ENCODE measurements at places on chromosomes 4 and X.

DNA sequence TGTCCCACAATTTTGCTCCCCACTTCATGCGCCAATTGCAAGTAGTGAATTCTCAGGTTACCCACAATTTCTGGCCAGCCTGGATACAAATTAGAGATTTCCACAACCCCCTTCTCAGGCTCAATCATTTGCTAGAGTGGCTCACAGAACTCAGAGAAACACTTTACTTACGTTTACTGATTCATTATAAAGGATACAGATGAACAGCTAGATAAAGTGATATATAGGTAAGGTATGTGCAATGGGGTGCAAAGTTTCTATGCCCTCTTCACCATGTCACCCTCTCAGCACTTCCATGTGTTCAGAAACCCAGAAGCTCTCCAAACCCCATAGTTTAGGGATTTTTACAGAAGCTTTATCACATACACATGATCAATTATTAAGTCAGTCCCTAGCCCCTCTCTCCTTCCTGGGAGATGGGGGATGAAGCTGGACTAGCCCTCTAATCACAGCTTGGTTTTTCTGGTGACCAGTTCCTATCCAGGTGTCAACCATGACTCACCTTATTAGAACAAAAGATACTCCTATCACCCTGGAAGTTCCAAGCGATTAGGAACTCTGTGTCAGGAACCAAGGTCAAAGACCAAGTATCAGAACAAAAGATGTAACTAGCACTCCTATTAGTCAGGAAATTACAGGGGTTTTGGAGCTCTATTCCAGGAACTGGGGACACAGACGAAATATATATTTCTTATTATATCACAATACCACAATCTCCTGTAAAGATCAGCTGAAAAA, 33.5 kb upstream of the PRRG1 start:
- DNase-seq: no peak

GRCh38 chrX:136747003-136747986, 33.4 kb downstream of the ARHGEF6 start:
- DNase-seq: peak; percentile 66

- DNase-seq: no peak
These were observed 219.1 kb upstream of the BMP3 start for GRCh38 chr4:80811406-80811805.

DNA sequence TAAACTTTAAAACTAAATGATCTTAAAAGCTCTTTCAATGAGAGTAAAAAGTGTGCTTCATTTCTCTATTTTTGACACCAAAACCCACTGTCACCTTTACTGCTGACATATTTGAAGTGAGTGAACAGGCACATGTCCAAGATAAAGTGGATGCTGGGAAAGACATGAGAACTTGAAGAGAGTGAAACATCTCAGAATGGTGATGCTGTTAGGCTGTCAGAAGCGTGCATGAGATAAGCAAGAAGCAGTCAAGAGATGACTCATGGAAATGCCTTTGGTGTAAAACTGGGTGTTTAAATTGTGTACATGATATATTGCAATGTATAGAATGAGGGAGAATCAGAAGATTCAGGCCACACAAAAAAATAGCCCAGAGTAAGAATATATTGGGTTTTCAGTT, 21.8 kb upstream of the GBA3 start:
- DNase-seq: no peak

DNA sequence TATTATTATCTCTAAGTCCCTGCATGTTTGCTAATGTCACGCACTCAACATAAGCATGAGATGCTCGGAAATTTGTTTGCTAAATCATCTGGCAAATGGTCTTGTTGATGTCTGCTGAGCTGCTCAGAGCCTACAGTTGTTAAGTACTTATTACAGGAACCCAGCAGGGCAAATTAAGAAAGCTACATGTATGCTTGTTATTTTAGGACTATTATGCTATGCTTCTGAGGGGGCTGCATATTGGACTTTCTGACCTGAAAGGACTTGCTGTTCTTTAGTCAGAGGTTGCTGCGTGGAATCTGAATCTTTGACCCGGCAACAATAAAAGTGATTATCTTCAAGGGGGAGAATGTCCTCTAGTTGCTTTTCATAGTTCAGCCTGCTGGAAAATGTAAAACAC, 36.3 kb upstream of the TENM3 start:
- DNase-seq: no peak

DNA sequence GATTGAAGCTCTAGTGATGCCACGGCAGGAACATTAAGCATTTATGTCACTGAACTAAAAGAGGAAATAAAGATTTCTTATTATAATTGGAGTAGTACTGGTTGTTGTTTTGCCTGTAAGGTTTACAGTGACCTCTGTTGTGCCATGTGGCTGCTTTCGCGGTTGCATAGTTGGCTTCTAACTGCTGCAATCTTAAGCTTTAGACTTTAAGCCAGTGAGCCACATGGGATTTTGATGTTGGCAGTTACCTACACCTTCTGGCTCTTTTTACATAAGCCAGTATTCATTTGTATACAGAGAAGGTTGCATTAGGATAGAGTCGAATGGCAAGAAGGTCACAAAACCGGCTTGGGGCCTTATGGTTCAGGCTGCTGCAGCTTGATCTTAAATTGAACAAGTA, 1311.6 kb downstream of the RAPGEF2 start:
- no peak for DNase-seq

DNA sequence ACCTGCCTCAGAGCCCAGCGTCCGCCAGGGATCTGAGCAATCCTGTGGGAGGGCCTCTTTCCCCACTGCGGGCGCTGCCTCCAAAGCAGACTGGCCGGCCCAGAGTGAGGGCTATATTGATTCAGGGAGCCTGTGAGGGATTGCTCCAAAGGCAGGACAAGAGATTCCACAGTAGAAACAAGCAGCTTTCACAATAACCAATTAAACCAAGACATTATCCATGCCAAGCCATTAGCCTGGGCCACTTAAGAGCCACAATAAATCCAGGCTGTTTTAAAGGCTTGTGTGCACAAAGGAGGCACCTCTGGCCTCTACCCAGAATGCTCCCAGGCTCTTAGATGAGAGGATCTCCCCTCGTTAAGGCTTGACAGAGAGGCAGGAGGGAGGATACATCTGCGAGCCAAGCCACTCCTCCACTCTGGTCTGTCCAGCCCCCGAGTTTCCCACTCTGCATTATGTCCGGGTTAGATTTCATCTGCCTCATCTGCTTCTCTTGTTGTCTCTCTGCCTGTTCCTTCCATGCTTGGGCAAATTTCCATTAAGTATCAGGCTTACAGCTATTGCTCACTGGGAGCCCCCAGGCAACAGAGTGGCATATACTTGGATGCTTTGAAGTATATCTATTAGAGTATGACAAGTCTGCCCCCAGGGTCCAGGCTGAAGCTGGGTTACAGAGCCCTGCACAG, 357.9 kb downstream of the UNC5C start:
- no peak for DNase-seq

GRCh38 chrX:71182871-71183270, 38.2 kb downstream of the NLGN3 start:
- no peak for DNase-seq

- DNase-seq: no peak
These were observed 58.6 kb upstream of the TLL1 start for GRCh38 chr4:165814256-165815020.

DNA sequence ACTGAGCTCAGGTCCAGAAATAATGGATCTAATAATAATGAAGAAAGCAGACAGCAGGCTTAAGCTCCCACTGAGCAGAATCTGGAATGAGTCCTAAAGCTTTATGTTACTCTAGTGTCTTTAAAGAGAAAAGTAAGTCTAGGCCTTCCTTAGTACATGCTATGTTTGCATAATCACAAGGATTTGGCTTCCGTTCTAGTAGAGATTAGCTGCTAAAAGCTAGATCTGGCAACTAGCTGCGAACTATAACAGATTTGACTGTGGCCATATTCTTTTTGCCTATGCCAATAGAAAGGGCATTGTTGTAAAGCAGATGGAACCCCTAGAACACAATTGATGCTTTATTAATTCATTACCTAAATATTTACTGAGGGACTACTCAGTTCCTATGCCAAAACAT, 19.0 kb downstream of the COX7B2 start:
- no peak for DNase-seq

- no peak for DNase-seq
These were observed 502.9 kb downstream of the ANKRD50 start for GRCh38 chr4:124209626-124210025.

GRCh38 chr4:108443585-108443984, 176.8 kb upstream of the RPL34 start:
- DNase-seq: no peak

DNA sequence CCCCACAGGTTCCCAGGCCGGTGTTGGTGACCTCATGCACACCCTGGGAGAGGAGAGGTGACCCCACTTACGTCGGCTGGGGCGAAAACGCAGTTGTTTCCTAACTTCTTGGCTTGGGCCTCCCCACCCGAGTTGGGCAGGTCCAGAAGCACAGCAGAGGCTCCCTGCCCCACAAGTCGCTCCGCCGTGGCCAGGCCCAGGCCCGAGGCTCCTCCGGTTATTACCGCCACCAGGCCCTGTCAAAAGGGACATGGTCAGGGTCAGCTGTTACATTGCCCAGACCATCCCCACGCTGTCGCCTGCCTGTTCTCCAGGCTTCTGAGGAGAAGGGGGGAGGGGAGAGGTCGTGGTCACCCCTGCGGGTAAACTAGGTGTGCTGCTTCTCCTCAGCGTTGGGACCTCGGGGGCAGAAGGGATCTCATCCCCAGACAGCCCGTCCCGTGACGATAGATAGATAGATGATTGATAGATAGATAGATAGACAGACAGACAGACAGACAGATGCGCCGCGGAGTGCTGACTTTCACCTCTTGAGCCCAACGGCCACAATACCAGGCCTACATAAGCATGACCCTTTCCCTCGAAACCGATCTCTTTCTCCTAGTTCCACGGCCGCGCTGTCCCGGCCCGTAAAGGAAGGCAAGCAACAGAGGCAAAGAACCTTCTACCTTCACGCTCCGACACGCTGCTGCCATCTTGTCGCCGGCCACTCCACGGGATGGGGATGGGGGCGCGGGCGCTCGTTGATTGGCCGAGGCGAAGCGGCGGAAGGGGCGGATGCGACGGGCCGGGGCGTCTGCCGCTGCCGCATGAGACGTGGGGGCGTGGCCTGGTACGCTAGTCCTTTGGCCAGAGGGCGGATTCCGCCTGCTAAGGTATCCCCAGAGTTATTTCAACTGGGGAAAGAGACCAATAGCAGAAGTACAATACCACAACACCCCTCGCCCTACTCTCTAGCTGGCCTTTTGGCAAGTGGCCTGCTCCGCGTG, at the start of gene HSD17B10:
Gene HSD17B10, minus strand, starts transcription at position 720 of the 989 bp plus-strand sequence. Its CDS starts 25 bp downstream, at position 695.
- peak; percentile 34 for DNase-seq

- DNase-seq: no peak
These were observed 111.5 kb downstream of the AFAP1 start for GRCh38 chr4:7828011-7828720.

DNA sequence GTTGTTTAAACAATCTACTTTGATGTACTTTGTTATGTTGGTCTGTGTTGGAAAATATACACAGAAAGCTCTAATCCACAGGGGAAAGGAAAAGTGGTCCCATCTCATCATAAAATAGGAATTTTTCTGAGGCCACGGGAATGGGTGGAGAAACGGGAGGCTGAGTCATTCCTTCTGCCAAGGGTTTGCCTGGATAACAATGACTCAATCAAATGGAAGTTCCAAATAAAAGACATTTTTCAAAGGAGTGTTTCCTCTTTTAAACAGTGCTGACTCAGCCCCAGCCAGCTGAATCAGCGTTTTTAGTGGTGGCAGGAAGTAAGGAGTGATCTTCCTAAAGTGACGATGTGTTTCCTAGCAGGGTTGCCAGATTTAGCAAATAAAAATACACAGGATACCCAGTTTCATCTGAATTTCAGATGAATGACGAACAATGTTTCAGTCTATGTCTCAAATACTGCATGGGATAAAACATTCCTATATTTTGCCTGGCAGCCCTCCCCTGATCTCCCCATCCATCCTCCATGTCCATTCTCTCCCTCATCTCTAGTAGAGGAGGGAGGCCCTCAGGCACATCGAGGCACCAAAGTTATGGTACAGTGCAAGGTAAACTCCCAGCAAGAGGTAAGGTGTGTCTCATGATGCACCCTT, 345.4 kb upstream of the GATB start:
- no peak for DNase-seq

DNA sequence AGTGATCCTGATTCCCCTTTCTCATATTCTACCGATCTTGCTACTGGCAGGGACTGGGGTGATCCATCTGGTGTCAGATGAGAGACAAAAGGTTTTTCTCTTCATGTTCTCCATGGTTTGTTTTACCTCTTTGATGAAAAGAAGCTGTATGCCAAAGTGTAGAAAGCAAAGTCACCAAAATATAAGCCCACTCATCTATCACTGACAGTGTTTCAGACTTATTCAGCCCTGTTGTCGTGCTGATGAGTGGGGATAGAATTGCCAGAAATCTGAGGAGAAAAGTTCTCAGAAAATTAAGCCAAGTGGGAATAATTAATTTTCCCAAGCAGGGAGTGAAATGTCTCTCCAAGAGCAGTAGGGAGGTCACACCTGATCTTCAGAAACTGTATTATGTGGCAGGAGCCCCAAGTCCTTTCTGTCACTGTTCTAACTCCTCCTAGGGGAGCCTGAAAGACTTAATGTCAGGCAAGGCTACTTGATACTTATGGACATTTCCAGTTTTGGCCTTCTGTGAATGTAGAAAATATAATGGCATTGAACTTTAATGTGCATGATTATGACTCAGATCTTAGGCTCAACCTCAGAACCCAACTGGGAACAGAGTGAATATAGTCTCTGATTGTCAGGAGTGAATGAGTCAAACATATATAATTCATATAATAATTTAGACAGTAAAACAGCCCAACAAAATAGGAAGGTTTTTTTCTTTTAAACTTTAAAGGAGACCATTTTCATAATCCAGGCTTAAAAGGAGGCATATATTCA, 298.1 kb downstream of the ANKRD50 start:
- DNase-seq: no peak

- no peak for DNase-seq
These were observed 140.3 kb downstream of the PJA1 start for GRCh38 chrX:69024931-69025330.

DNA sequence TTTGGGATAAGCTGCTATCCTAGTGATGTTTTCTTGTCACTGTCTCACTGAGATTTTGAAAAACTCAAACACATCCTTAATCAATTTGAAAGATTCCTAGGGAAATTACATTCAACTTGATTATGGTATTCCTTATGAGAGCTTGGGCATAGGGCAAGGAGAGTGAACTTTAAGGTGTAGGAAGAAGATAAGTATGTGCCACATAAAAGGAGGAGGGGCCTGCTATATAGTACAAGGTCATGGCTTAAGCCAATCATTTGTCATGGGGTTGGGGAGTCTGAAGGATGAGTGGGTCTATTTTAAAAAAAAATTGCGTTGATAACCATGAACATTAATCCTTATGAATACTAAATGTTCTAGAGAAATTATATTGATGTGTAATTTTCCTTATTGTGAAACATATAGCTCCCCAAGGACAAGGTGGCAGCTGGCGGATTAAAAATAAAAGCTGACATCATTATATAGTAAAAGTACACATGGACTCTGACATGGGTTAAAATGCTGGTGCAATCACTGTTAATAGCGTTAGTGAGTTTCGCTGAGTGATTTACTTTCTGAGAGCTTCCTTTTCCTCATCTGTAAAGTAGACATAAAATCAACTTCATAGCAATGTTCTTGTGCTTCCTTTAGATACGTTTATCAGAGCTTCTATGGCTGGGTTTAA, 17.4 kb downstream of the GALNT7 start:
- peak; percentile 17 for DNase-seq

GRCh38 chr4:121777625-121778024, 12.7 kb upstream of the SMIM43 start:
- no peak for DNase-seq

All from bone marrow (tissue), 2 donors.